ENCODE measurements at places on chromosomes 13 and 19.

GRCh38 chr13:60448907-60449510, 52.0 kb downstream of the TDRD3 start:
- no peak for DNase-seq

DNA sequence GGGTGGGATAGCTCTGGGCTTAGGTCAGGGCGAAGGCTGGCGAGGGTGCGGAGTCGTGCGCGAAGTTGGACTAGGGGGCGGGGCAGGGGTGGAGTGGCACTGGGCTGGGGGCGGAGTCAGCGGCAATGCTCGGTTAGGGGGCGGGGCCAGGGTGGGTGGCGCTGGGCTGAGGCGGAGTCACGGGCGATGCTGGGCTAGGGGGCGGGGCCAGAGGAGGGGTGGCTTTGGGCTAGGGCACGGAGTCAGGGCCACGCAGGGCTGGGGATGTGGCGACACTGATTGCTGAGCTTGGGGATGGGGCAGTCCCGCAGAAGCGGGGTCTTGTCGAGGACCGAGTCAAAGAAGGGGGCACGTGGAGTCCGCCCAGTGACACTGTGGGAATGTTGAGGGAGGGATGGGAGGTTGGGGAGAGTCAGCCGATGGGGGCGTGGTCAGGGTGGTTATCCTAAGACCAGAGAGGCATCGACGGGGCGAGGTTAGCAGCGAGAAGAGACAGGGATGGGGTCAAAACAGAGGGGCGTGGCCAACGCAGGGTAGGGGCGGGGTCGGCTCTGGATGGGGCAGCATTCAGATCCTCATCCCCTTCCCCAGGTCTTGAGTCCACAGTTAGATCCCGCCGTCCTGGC, 8.7 kb downstream of the HOMER3 start:
- DNase-seq = peak; percentile 68

DNA sequence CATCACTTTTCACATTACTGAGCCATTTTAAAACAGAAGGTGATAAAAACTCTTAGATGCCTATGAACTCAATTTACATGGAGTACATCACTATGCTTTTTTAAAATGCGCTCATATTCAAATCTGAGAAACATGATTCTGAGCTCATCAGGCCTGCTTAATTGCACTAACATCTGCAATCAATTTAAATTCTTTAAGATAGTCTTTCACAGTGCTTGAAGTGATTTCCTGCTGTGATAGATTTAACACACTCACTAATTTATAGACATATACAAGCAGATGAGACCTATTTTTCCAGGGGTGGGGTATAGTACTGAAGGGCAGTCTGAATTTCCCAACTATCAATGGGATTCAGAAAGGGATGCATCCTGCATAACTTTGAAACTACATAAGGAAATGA, 82.9 kb downstream of the DIAPH3 start:
- DNase-seq = no peak

GRCh38 chr13:60326273-60326672, 70.7 kb upstream of the TDRD3 start:
- DNase-seq = no peak

DNA sequence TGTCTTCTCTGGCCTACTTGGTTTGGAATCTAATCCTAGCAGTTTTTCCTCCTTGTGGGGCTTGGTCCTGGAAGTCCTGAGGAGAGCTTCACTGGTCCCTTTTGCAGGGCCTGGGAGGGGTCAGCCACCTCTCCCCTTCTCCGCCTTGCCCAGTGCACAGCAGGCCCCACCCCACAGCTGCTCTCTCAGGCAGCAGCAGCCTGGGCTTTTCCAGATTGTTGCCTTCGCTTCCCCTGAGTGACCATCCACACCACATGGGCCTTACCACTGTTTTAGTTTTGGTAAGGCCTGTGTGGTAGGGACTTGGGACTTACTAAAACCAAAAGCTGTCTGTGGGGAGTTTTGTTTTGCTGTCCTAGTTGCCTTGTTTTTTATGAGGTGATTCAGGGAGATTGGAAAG, 11.5 kb downstream of the MPHOSPH8 start:
- DNase-seq = no peak

DNA sequence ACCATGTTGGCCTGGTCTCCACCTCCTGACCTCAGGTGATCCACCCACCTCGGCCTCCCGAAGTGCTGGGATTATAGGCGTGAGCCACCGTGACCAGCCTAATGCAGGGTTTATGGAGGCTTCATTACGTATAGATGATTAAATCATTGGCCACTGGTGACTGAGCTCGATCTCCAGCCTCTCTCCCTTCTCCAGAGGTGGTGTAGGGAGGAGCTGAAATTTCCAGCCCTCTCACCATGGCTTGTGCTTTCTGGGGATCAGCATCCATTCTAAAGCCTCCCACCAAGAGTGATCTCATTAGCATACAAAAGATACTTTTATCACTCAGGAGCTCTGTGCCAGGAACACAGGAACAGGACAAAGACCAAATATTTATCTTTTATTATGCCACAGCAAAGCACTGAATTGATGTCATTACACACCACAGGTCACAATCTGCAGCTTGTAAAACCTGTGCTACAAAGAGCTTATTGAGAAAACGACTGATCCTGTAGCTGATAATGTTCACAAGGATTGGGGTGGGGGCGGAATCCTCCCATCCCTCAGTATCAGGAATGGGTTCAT, 32.4 kb downstream of the RHPN2 start:
- no peak for DNase-seq

GRCh38 chr13:93723316-93723715, 496.7 kb downstream of the GPC6 start:
- DNase-seq = no peak

- DNase-seq = no peak
These were observed 14.7 kb upstream of the B3GLCT start for GRCh38 chr13:31184981-31185645.

DNA sequence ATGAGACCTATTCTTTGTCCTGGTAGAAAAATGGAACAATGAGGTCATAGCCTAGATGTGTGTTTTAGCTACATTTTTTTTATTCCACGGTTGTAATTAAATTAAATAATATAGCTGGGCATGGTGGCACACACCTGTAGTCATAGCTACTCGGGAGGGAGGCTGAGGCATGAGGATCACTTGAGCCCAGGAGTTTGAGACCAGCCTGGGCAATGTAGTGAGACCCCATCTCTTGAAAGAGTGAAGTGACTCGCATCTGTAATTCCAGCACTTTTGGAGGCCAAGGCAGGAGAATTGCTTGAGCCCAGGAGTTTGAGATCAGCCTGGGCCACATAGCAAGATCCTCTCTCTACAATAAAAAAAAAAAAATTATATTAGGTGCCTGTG, 11.7 kb upstream of the CBLC start:
- no peak for DNase-seq

GRCh38 chr13:36713887-36714286, 40.1 kb downstream of the SERTM1 start:
- DNase-seq = no peak

DNA sequence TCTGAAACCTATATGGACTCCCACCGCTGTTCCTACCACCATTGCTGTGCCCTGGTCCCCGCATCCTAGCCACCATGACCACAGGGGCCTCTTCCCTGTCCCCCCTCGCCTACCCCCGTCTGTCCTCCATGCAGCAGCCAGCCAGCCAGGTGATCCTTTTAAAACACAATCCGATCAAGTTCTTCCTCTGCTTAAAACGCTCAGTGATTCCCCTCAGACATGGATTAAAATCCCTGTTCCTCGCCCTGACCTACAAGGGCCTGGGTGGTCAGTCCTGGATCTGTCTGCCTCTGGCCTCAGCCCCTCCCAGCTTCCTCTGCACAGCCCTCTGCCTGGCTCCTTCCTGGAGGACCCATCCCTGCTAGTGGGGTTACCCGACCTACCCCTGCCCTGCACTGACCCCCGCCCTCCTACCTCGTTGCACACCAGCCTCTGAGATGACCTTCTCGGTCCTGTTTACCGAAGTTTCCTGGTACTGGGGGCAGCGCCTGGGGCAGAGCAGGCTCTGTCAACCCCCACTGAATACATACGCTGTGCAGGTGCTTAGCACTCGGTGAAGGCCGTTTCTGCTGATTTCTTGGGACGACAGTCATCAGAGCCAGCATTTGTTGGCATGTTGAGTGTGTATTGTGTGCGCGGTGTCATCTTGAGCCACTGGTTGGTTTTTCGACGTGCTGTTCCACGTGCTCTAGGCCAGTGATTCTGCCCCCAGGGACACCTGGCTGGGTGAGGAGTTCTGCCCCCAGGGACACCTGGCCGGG, 14.7 kb upstream of the LENG8 start:
- no peak for DNase-seq

GRCh38 chr13:71602344-71602743, 264.7 kb downstream of the DACH1 start:
- no peak for DNase-seq

GRCh38 chr13:21478881-21479808, 20.0 kb upstream of the ZDHHC20 start:
- DNase-seq = no peak

DNA sequence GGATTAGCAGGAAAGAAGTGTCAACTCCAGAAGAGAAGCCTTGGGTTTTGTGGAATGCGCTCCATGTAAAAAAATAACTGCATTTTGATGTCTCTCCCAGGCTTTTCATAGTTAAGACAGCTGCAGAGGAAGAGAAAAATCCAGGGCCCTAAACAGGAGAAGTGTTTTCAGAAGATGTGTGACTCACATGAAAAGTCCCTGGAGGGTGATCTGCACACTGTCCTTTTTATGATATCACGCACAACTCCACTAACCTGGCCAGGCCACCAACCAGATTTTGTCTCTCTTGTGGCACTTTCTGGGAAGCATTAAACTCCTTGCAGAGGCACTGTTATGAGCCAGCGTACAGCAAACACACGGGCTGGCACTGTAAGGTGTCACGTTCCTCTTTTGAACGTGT, 267.3 kb downstream of the FGF9 start:
- DNase-seq = no peak

All from stimulated activated CD8-positive, alpha-beta memory T cell treated with anti-CD3 and anti-CD28 coated beads, Interleukin-15, amount 100 ng/mL, for 1 hour (primary cell).